ENCODE measurements at places on chromosomes 1 and 21.

GRCh38 chr1:180188091-180188506 lies 33.4 kb downstream of the QSOX1 start:
- peak; percentile 52 for DNase-seq

- peak; percentile 79 for DNase-seq
These were observed 643 bp upstream of the MOV10 start for GRCh38 chr1:112673592-112674439.

- DNase-seq, result no peak
These were observed 13.8 kb upstream of the CNN3 start for GRCh38 chr1:94940738-94941137.

GRCh38 chr1:213876531-213876930 lies 111.2 kb upstream of the PROX1 start:
- no peak for DNase-seq

DNA sequence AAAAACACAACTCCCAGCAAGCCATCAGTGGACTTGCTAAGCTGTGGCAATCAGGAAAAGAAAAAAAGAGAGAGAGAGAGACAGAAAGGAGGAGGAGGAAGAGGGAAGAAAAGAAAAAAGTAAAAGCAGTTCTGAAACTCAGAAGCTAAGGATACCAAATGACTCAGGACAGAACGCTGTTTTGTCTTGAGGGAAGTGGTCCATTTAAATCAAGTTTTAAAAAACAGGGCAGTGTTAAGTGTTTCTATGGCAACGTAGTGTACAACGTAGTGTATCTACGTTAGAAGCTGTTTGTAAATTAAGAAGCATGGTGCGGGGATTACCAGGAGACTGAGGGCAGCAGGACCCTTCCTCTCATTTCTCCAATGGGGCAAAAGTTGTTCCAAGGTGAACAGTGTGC lies 5.8 kb downstream of the ADORA3 start:
- no peak for DNase-seq

- DNase-seq, result no peak
These were observed 9.7 kb upstream of the CGN start for GRCh38 chr1:151501474-151501873.

DNA sequence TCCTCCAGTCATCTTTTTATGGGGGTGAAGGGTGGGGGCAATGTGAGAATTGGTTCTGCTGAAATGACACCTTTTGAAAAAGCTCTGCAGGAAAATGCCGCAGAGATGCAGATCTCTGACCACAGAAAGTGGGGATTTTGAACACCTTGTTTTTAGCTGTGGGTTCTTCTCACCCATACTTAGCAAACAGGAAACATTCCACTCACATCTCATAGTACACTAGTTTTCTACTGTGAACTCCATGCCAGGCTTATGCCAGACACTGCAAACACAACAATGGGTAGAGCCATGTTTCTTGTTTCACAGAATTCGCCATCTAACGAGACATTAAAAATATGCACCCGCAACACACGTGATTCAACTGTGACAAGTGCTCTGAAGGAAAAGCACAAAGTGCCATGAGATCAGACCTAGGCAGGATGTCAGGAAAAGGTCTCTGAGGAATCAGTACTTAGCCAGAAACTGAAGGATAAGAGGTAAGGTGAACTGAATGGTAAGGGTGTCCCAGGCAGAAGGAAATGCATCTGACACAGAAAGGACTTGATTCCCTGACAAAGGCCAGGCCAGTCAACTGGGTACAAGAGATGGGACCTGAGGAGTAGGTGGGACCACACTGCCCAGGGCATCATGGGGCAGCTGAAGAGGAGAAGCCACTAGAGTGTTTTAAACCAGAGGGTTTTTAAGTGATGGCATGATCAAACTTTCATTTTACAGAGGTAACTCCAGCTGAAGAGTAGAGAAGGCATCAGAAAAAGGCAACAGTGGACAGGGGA lies 83.8 kb upstream of the JAK1 start:
- DNase-seq, result no peak

DNA sequence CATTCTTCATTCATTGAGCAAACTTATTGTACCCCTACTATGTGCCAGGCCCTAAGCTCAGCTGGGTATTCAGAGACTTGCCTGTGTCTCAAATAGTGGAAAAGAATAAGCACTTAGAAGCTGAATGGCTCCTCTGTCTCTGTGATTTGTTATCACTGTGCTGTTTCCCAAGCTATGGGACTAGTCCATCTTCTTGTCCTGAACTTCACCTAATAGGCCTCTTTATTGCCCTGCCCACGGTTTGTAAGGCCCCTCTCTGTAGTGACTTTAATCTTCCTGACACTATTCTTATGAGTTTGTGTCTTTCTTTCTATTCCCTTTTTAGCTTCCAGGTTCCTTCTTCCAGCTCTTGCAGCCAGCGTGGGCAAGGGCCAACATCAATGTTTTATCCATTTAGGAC lies 85.4 kb upstream of the LPGAT1 start:
- no peak for DNase-seq

DNA sequence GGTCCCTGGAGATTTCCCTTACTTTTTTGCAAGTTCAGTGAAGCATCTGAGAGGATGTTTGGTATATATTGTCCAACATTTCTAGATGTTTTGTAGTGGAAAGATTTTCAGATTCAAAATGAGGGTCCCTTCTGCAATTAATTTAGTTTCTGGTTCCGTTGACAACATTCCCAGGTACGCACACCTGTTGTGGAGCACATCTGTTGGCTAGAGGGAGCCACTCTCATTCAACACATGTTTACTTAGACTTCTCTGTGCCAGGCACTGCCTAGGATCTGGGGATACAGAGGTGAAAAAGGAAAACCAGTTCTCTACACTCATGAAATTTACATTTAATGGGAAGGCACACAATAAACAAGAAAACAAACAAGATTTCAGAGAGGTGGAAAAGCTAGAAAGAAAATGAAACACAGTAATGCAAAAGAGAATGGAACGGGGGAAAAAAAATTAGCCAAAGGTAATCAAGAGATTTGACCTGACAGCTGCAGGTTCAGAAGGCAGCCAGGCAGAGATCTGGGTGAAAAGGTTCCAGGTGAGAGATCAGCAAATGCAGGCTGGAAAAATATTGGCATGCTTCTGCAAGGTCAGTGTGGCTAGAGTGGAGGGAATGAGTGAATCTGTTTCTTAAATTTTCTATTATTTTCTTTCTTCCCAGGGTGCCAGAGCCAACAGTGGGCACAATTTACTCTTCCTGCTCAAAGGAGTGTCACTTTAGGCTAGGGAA lies 48.4 kb upstream of the KAZN start:
- no peak for DNase-seq

GRCh38 chr1:221458447-221459156 lies 283.3 kb downstream of the DUSP10 start:
- peak; percentile 55 for DNase-seq

- DNase-seq, result no peak
These were observed 6.7 kb downstream of the TOR1AIP2 start for GRCh38 chr1:179870870-179871269.

DNA sequence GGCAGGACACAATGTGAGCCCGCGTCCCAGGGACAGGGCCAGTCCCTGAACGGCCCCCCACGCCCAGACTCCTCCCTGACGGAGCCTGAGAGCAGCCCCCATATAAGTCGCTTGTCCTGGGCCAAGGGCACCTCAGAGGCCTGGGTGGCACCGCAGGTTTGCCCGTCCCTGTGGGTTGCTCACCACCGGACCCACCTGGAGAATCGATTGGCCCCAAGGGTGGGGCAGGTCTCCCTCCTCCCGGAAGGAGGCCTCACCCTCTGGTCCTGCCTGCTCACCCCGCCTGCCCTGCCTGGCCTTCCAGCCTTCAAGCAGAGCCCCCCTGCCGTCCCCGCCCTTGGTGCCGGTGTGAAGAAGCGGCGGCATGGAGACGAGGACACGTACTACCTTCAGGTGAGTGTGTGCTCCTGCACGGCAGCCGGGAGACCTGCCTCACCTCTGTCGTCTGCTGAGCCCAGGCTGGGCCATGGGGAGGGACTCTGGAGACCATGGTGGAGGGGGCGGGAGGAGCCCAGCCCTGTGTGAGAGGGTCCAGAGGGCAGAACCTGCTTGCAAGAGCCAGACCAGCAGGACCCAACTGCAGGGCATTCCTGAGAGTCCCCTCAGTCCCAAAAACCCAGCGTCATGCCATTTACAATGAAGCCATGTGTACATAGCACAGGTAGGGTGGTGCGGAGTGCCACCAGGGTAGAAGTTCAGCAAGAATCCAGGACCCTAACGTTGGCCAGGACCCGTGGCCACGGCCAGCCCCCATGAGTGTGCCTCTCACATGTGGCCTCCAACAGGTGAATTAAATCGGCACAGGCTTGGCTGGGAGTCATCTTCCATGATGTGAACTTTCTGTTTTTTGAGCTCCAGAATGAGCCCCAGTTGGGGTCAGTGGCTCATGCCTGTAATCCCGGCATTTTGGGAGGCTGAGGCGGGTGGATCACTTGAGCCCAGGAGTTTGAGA lies 24.1 kb upstream of the CCDC27 start:
- DNase-seq, result no peak

DNA sequence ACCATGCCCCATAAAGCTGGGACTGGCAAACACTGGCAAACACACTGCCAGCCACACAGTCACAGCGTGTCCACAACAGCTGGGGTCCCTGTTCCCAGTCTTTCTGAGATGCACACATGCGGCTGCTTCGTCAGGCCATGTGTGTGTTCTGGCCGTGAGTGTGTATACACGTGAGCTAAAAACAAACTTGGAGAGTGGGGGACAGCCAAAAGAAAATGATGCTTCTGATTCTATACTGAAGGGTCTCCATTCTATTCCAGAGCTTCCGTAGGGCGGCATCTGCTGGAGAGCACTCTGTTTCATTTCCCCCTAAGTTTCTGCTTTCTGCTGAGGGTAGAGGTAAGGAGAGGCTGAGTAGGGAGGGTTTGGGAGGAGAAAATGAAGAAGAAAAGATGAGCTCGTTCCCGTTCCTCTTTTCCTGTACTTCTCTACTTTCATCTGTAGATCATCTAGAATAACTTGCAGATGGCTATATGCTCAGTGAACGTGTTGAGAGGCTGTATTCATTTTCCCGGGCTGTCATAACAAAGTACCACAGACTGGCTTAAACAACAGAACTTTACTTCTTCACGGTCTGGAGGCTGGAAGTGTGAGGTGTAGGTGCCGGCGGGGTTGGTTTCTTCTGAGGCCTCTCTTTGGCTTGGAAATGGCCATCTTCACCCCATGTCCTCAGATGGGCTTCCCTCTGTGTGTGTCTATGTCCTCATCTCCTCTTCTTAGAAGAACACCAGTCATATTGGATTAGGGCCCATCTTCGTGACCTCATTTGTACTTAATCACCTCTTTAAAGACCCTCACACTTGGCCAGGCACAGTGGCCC lies 151.6 kb downstream of the TOMM20 start:
- DNase-seq, result no peak

DNA sequence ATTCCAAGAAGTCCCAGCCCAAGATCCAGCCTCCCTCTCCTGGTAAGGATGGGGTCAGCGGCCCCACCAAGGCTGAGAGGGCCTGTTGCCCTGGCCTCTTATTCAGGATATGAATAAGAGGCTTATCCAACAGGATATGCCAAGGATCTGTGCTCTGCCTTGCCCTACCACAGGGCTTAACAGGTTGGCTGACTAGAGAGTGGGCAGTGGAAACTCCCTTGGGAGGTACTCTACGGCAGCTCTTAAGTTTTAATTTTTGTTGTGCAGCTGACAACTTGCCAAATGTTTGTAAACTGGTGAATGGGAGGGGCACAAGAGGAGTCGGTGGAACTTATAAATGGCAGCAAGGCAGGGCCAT lies 16.5 kb upstream of the PIGV start:
- DNase-seq, result no peak

GRCh38 chr1:81446000-81446669 lies 354.6 kb upstream of the ADGRL2 start:
- no peak for DNase-seq

GRCh38 chr21:14388282-14388681 lies 5.3 kb upstream of the HSPA13 start:
- DNase-seq, result no peak

DNA sequence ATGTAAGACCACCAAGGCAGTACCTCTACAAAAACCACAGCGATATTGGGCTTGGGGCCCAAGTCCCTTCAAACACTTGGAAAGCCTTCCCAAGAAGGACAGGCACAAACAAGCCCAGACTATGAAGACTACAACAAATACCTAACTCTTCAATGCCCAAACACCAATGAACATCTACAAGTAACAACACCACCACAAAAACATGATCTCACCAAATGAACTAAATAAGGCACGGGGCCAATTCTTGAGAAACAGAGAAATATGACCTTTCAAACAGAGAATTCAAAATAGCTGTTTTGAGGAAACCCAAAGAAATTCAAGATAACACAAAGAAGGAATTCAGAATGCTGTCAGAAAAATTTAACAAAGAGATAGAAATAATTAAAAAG lies 86.8 kb downstream of the COL24A1 start:
- DNase-seq, result peak; percentile 58

- peak; percentile 100 for DNase-seq
These were observed 4.9 kb upstream of the CAPN2 start for GRCh38 chr1:223707256-223708000.

GRCh38 chr1:232812560-232812959 lies 7.3 kb downstream of the MAP10 start:
- DNase-seq, result no peak

- DNase-seq, result no peak
These were observed 995 bp upstream of the ZBTB48 start for GRCh38 chr1:6578624-6579373.

DNA sequence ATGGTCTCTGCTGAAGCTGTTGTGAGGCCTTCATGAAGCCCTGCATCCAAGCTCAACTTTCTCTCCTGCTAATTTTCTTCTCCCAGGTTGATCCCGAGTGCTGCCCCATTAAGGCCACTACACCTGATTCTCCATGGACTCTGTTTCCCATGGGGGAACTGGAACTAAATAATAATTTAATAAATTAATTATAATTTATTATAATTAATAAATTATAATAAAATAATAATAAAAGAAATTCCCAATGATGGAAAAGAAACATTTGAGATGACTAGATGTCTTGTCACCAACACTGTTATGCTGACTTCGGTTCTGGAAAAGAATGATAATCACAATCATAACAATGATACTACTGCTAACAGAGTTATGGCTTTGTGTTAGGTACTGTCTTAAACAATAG lies 211.2 kb upstream of the ZP4 start:
- no peak for DNase-seq

GRCh38 chr1:203599875-203600781 lies 26.5 kb upstream of the ATP2B4 start:
- no peak for DNase-seq

DNA sequence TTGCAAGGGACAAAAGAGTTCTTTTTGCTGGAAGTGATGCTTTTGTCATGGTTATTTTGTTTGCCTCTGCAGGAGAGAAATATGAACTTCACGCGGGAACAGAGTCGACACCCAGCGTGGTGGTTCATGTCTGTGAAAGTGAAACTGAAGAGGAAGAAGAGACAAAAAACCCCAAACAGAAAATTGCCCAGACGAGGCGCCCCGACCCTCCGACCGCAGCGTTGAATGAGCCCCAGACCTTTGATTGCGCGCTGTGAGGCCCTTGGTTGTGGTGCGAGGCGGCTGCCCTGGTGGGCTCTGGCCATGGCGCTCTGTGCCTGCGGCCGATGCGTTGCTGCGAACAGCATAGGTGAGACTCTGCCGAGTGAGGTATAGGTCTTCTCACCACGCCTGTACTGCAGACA lies 20.9 kb upstream of the NCMAP start:
- no peak for DNase-seq

- DNase-seq, result no peak
These were observed 297.0 kb upstream of the SNX7 start for GRCh38 chr1:98364544-98364943.
